ENCODE measurements at places on chromosomes 13 and 19.
A peak's percentile ranks its signal among the peaks of the same experiment; 100 is the strongest.

GRCh38 chr19:43719378-43719868, 3.5 kb downstream of the IRGC start:
- no peak for DNase-seq

DNA sequence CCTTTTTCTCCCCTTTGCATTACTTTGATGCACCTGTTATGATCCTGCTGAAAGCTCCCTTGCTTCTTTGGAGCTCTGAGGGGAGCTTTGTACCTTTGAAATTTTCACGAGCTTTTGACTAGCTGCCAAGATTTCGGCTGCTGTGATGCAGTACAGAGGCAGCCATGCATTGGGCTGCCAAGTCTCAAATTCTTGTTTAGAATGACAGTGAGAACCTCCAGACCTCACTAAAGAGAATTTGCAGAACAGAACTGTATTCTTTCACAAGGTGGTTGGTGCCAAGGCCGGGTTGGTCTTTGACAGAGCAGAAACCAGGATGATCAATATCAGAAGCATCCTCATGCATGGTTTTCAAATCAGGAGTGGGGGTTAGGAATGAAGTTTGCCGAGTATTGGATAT, 414.8 kb downstream of the GPC5 start:
- DNase-seq = no peak

- DNase-seq = no peak
Observed at GRCh38 chr13:46523972-46524752, 28.8 kb upstream of the LRCH1 start.

GRCh38 chr19:20051841-20052768, 12.8 kb upstream of the ZNF682 start:
- DNase-seq = peak; percentile 73

DNA sequence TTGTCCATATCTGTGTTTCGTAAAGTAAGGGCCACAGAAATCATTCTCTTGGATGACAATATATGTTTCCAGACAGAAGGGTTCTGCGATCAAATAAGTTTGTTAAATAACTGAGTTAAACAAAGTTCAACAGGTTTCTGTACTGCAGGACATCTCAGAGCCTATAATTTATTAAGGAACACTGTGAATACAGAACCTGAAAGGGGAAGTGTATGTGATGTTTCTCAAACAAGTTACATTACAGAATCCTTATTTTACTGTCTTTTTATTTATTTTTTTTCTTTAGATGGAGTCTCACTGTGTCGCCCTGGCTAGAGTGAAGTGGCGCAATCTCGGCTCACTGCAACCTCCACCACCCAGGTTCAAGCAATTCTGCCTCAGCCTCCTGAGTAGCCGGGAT, 55.4 kb upstream of the GTF2F2 start:
- DNase-seq = no peak

DNA sequence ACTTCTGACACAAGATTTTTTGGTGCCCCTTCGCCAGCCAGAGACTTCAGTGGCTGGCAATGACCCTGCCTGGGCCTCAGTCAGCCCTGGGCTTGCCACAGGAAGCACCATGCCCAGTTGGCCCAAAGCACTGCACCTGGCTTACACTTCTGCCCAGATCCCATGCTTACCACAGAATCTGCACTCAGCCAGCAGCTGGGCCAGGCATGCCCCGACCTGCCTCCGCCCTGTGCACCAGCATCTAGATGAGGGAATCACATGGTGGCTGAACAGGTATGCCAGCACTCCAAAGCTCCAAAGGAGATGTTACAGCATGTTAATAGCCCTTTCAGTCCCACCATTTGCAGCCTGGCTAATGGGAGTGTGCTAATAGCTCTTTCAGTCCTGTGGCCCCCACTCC, 690.9 kb downstream of the SLITRK6 start:
- no peak for DNase-seq

- DNase-seq = no peak
Observed at GRCh38 chr19:17455308-17456123, 5.2 kb downstream of the NXNL1 start.

GRCh38 chr13:113667771-113668490, 912 bp downstream of the GRK1 start:
- no peak for DNase-seq

DNA sequence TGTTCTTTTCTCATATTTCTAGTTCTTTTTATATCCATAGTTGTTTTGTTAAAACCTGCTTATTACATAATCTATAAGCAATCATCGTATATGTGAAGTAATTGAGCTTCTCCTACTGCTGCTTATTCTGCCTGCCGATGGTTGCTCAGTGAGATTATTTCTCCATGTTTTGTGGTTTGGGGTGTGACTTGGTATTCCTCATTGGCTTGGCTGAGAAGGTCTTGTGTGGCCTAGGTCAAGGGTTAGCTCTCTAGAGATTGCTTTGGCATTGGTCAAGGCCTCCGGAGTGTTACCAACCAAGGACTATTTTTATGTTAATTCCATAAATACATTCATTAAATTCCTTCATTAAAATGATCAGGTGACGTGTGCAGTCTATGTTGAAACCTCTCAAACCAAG, 302.8 kb downstream of the MYO16 start:
- no peak for DNase-seq

DNA sequence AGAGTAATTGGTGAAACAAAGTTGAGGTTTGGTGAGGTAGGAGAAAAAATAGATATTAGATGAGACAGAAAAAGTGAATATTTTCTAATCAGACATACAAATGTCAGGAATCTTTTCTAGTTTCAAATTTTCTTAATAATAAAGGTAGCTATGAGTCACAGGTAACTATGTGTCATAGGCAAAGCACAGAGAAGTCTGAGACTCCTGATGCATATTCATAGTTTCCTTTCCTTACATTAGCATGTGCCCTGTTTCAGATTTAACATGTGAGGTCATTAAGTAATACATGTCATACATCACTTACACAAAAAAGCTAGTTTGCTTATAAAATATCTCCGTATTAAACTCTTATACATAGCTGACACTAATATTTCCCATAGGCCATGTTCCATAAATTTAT, 1141.3 kb upstream of the PCDH20 start:
- DNase-seq = no peak

- no peak for DNase-seq
Observed at GRCh38 chr13:40228990-40229389, 437.5 kb downstream of the FOXO1 start.

DNA sequence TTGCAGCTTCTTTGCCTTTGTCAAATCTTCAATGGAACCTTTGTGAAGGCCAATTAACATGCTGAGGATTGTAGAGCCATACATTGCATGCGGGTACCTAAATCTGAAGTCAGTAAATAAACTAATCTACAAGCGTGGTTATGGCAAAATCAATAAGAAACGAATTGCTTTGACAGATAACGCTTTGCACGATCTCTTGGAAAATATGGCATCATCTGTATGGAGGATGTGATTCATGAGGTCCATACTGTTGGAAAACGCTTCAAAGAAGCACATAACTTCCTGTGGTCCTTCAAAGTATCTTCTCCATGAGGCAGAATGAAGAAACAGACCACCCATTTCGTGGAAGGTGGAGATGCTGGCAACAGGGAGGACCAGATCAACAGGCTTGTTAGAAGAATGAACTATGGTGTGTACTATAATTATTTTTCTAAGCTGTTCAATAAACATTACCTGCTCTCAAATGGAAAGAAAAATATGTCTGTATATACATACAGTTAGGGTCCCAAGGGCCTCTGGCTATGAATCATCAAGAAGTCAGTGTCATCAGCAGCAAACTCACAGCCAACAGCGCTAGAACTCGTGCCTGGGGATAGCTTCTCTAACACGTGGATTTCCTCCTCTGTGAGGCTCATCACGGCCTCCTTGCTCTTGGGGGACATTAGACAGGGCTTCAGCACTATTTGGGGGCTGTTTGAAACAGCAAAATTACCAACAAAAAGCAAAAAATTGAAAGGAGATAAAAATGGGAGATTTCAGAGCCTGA, 2.9 kb upstream of the CD70 start:
- DNase-seq = peak; percentile 55

- DNase-seq = no peak
Observed at GRCh38 chr13:99647596-99647985, 146.3 kb downstream of the TM9SF2 start.

DNA sequence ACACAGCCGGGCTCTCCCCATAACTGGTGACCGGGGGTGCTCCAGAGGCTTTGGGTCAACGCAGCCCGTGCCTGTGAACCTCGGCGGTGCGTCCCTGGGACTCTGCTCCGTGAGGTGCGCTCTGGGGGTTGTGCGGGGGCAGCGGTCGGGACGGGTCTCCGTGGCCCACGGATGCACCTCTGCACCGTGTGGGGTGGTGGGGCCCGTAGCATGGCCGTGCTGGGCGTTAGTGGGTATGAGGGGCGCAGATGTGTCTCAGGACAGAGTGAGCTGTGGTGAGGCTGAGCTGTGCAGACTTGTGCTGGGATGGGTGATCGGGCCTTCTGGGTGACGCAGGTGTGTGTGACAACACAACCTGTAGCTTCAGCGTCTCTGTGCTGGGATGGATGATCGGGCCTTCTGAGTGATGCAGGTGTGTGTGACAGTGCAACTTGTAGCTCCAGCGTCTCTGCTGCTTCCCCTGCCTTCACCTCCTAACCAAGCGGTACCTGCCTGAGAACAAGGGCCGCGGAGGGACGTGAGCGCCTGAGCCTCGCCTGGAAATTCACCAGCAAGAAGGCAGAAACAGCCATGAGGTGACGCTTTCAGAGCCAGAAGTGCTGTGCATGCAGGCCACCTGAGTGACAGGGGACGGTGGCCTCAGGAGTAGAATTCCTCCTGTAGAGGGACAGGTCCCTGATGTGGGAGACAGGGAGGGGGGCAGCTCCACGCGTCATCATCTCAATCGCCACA, 599 bp downstream of the ZNF331 start:
- DNase-seq = no peak

DNA sequence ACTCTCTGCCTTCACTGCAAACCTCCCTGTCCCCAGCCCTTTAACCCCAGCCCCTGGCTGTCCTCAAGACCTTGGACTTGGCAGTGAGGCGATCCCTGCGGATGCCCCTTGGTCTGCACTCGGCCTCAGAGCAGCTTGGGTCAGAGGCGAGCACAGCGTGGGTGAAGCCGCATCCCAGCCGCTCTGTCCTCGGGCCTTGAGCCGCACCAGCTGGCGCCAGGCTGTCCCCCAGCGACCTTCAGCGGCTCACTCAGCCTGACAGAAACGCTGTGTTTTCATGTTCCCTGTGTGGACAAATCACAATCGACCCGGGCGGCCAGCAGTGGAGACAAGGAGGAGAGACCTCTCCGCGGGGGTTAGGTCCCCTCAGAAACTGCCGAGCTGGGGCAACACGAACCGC, 52.0 kb downstream of the GNG7 start:
- DNase-seq = no peak

DNA sequence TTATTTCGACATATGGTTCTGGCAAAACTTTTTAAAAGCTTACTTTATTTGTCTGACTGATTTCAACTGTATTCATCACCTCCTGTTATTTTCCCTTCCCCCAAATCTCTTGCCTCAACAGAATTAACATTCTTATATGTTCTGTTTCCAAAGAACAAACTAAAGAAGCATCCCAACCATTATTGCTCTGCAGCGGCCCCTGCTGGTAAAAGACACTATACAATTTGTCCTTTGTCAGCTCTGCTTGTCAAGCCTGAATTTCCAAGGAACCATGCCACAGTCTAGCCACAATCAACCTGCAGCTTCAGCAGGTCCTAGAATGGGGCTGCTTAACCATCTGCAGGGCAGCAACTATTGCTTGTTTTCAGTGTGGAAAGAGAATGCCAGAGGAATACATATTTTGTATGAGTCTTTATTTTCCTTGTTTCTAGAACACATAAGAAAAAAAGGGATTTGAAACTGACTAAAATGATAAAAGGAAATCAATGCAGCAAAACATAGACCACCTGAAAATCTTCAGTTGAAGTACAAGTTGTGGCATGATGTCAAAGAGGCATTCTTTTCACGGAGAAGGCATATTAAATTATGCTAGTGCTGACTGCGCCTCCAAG, 845.3 kb downstream of the DIAPH3 start:
- DNase-seq = peak; percentile 27

DNA sequence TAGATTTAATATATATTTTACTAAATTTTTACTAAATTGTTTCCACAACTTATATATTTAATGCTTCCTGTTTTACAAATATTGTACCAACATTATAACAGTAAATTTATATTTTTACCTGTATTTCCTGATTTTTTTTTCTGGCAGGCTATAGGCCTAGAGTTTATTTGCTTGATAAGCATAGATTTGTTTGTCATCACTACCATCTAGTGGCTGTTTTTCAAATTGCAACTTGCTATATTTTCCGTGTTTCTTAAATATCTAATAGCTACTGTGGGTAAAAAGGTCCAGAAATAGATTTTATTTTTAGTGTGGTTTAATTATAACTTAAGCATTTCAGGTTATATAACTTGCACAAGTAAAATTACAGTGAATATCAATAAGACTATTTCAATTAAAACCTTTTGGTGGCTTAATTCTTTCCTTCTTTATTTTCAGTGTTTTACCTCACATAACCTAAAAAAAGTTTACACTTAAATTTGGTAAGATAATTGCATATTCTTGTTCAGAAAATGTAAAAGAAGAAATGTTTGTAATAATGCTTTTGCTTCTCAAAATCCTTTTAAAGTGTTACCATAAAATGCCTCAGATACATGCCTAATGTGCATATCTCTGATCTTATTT, 60.6 kb downstream of the NDFIP2 start:
- DNase-seq = peak; percentile 13

- DNase-seq = peak; percentile 81
Observed at GRCh38 chr19:2014731-2015607, 545 bp downstream of the BTBD2 start.

DNA sequence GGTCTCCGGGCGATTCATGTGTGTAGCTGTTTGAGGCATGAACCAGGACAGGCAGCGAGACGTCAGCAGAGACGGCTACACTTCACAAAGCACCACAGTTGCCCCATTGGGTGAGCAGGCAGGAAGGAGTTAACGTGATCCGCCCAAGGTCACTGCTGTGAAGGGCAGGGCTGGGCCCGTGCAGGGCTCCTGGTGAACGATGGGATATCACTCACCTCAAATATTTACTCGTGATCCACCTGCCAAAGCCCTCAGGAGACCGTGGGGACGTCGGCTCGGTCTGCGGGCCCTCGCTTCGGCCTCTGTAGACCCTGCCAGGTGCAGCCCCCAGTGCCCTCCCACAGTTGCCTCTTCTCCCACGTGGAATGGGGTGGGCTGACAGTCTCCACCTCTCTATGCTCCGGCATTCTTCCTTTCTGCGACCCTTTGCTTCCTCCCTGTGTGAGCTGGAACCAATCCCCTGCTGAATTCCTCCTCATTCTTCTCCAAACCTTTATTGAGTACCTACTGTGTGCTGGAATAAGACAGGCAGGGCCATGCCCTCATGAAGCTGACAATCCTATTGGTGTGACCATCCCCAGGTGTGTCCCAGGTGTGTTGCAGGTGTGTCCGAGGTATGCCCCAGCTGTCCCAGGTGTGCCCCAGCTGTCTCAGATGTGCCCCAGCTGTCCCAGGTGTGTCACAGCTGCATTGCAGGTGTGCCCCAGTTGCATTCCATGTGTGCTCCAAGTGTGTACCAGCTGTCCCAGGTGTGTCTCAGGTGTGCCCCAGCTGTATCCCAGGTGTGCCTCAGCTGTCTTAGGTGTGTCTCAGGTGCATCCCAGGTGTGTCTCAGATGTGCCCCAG, 2.0 kb upstream of the GRK1 start:
- no peak for DNase-seq
